AG10803 (cell line): ENCODE measurements at places on chromosomes 7 and 10.

GRCh38 chr7:79668292-79668691 lies 214.8 kb upstream of the MAGI2 start:
- peak; percentile 9 for DNase-seq

- DNase-seq: peak; percentile 71
Measured at GRCh38 chr7:141533149-141533949, 17.9 kb upstream of the AGK start.

DNA sequence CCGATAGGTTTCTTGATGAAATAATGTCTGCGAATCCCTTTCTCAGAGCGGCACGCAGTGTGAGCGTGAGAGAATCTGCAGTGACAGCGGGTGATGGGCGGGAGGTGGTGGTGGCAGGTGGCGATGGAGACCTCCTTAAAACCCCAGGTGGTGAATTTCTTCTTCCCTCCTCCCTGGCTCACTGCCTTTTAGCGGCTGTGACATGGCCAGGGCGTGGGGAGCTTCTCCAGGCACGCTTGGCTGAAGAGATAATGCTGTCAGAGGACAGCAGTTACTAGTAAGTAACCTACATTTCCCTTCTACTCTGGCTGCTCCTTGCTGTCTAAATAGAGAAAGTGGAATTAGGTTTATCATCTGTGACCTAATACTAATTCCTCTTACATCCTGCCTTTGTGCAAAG lies 141.4 kb upstream of the INSYN2A start:
- DNase-seq: no peak

DNA sequence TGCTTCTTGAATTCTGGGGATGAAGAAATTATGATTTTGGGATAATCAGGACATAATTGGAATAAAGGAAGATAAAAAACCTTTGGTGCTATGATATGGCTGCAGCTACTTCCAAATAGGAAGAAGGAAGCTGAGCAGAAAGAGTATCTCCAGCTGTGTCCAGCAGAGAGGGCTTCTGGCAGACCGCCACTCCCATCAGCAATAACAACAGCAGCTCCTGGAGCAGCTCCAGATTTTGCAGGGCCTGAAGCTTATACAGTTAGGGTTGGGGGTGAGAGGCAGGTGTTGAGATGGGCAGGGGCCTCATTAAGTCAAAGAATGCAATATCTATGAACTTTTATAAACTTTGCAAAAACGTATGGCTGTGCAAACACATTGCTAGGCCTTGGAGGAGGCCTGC lies 62.3 kb downstream of the C10orf120 start:
- DNase-seq: no peak

GRCh38 chr7:135659159-135659846 lies 3.0 kb upstream of the STMP1 start:
- no peak for DNase-seq

- no peak for DNase-seq
Measured at GRCh38 chr10:84269162-84269561, 24.3 kb downstream of the RGR start.

DNA sequence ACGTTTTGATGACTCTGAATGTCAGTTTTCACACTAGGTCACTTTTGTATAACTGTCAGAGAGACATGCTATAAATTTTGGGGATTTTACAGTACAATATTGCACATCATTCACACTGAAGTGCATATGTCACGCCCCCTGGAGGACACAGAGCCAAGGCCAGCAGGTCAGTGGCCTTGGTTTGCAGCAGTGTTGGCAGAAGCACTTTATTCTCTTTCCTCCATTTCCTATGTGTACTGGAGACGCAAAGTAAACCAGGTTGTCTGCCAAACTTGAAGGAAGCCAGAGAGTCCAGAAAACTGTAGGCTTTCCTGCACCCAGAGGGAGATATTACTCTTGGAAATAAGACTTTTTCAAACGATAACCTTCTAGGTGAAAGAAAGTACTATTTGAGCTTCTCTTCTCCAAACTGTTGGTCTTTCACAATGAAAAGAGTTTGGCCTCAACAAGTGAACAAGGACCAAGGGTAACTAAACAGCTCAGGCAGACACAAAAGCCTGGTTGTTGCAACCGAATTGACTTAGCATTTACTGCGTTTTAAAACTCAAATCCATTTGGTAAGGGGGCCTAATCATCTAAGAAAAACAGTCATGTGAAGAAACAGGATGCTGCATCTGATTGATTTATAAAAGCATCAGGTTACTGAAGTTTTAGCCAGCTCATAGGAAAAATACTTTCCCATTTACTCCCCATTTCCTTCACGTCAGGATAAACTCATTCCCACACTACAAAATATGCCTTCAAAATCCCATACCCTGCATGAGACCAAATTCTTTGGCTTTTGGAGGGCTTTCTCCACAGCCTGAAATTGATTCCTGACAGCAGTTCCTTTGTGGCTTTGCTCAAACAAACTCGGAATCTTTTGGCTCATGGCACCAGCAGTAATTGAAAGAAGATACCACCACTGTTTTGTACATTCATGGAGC lies 83.0 kb upstream of the SEC61G start:
- DNase-seq: peak; percentile 80

DNA sequence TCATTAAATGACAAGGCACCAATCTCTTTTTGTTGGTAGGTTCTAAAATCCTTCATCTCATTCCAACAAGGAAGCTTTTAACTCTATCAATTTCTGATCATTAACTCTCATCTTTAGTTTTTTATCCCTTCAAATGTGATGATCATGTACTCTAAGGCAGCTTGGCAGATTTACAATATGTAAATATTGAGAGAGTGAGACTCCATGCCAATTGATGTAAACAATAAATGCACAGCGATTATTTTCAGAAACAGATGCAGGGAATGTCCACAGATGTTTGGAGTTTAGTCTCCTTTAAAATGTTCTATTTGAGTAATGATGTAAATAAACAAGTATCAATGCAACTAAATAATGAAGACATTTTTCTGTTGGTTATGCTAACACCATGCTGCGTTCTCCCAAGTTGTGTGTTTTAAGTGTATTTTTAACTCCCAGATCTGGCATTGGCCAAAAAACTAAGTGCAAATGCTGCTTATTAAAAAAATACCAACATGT lies 213.8 kb downstream of the AHR start:
- no peak for DNase-seq

- no peak for DNase-seq
Measured at GRCh38 chr10:86423739-86424138, 57.1 kb upstream of the GRID1 start.

DNA sequence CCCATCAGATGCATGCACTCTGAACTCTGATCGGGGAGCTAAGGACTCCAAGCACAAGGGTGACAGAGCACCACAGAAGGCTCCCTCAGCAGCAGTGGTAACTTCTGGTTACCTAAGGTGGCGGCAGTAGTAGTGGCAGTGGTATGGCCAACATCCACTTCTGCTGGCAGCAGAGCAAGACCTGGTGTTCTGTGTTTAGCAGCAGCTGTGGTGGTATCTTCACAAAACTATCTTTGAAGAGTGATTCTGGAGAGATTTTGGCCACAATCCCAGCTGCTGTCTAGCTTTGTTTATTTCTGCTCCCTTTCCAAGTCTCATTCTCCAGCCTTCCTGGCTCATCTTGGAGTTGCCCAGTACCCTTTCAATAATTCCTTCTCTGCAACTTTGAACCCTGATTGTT lies 102.4 kb upstream of the LRGUK start:
- DNase-seq: peak; percentile 3

GRCh38 chr7:85407391-85407790 lies 220.5 kb upstream of the SEMA3D start:
- DNase-seq: no peak

DNA sequence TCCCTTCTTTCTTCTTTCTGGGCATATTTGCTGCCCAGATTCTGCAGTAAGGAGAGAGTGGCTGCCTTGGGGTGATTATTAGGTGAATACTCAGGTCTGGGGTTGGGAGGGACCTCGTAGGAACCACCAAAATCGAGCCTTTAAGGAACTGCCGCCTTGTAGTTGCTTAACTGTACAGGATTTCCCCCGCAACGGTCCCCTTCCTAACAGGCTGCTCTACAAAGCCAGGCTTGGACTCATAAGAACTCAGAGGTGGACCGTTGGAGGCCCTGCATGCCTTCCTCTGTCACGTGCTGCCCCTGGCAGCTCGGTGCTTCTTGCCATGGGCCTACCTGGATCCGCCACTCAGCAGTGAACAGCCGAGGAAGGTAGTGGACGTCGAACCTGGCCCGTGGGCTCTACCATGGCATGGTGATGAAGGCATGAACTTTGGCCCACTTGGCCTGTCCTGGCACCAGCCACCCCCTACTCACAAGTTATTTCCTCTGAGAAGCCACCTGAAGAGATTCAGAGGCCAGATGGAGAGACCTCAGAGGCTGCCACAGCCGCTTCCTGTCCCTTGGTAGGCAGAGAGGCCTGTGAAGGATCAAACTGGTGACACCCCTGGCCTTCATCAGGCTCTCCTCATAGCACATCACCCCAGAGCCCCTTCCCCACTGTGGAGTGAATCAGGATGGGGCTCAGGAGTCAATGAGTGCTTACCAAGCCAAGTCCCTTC lies 54.6 kb downstream of the NOD1 start:
- DNase-seq: no peak

DNA sequence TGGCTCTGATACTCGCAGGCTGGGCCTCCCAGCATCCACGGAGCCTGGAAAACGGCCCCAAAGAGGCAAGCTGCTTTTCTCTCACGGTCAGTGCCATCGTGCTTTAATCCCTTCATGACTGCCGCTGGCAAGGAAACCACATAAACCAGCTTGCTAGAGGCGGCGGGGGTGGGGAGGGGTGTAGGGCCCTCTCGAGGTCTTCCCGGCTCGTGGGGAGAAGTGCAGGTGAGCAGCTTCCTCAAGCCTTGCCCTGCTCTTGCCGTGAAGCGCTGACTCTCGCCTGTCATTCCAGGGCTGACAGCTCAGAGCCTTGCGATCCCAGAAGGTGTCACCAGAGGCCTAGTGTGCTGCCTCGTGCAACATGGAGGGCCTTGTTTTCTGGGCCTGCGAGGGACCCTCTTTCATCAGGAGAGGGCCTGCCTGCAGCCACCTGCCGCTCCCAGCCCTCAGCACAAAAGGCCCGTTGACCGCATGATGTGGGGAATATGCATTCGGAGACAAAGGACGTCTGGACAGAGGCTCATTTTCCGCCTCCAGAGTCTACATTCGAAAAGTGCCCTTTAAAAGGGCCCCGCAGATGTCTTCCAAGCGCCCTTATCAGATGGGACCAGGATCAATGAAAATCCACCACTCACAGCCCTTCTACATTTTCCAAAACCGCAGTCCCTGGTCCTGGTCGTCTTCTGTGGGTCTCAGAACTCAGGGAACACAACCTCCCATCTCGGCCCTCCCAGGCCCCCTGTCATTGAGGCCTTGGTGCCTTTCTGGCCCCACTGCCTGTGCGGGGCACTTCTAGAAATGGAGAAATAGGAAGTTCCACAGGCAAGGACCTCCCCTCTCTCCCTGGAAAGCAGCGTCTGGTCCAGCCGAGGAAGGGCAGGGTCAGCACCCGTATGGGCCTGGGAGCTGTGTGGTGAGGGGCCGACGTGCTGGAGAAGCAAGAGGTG lies 58.7 kb downstream of the ZRANB1 start:
- DNase-seq: no peak

- DNase-seq: peak; percentile 55
Measured at GRCh38 chr7:101614939-101615302, 14.2 kb downstream of the MYL10 start.

DNA sequence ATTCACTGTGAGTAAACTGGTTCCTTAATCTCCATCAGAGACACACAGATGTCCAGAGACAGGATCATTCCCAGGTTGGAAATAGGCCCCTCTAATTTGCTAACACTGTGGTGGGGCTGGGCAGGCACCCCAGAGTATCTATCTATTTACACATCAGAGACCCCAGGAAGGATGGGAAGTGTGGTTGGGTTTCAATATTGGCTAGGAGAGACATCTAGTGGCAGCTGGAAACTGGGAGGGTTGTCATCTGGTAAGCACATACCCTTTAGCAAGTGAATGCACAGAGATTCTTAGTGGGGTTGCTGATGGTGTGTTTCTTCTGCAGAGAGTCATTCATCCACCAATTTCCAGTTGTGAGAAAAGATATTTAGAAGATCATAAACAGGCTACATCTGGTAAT lies 36.0 kb upstream of the NRG3 start:
- DNase-seq: no peak

GRCh38 chr10:46534828-46535524 lies 21.5 kb downstream of the GPRIN2 start:
- no peak for DNase-seq

DNA sequence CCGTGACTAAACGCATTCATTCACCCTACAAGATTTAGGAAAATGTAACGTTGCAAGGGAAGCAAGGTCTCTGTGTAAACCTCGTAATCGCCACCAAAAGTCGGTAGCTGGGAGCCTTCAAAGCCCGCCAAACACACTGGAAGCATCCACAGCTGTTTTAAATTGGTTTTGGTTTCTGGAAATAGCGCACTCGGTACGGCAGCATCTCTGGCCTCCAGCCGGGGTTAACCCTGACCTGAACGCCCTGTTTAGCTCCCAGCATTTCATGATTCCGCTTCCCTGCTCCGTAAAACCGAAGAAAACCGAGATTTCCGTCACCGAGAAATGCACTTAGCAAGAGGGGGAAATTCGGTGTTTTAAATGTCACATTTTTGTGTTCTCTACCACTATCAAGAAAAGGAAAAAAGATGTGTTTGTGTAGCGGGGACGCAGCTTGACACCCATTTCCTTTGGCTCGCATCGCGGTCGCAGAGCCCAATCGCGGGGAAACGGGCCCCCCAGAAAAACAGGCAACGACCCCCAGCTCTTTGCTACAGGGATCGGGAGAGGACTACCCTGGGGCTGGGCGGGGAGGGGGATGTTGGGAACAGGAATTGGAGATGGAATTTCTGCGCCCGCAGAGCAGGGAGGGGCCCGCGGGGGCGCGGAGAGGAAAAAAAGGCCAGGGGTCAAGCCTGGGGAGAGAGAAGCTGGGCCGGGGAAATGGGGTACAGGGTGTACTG lies 646 bp downstream of the SGCE start:
- peak; percentile 77 for DNase-seq
